Activated CD4-positive, alpha-beta T cell treated with anti-CD3 and anti-CD28 coated beads, Interleukin-2, amount 10 ng/mL, durations not matched to agents 24 days and 14 days (primary cell): ENCODE measurements at places on chromosomes 7 and 10.

- no peaks in the 10 kb centered on the region for H3K36me3 ChIP-seq
- no peak for DNase-seq
- H3K4me3 ChIP-seq: no peak overlapping the region
- H3K27me3 ChIP-seq: no peaks in the 10 kb centered on the region
Observed at GRCh38 chr7:142689439-142690120, 59.7 kb upstream of the PRSS1 start.

DNA sequence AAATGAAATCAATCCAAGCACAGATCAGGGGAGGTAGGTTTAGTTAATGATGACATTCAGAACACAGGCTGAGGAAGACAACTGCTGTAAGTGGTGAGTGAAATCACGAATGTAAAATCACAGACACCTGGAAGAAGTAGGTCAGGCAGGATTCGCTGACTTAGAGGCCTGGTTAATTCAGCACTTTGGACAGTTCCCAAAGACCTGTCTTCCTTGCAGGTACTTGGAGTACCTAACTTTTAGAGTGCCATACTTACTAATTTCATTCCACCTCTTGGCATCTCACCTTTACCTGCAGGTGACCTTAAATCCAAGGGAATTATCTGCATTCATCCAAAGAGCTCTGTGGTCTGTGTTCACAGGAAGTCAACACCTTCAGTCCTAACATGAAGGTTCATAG, 822.3 kb downstream of the PHTF2 start:
- H3K27me3 ChIP-seq: no peaks in the 10 kb centered on the region
- no peaks in the 10 kb centered on the region for H3K4me1 ChIP-seq
- H3K4me3 ChIP-seq: no peak overlapping the region
- DNase-seq: no peak
- no peak overlapping the region for H3K27ac ChIP-seq
- no peaks in the 10 kb centered on the region for H3K36me3 ChIP-seq

GRCh38 chr7:84675633-84676034, 481.0 kb upstream of the SEMA3A start:
- H3K27ac ChIP-seq: no peak overlapping the region
- H3K27me3 ChIP-seq: no peaks in the 10 kb centered on the region
- no peak for DNase-seq
- no peaks in the 10 kb centered on the region for H3K36me3 ChIP-seq
- H3K4me1 ChIP-seq: peaks cover 5% of the 10 kb centered on the region

DNA sequence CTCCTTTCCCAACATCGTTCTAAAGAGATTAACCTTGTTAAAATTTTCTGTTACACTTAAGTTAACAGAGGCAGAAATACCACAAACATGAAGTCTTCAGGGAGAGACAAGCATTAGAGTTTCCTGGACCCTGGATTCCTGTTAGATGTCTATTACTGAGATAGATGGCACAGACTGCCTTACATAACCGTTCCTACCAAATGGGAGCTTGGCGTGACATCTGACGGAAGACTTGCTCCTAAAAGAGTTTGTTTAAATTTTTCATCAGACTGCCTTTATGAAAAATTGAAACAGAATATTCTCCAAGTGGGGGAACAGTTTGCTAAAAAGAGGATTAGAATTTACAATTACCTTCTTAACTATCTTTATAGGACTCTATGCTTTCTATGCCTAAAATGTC, 22.7 kb downstream of the ANK3 start:
- no peaks in the 10 kb centered on the region for H3K4me1 ChIP-seq
- no peaks in the 10 kb centered on the region for H3K27me3 ChIP-seq
- H3K4me3 ChIP-seq: no peak overlapping the region
- no peak for DNase-seq

GRCh38 chr7:6143997-6144396, 112.8 kb downstream of the ANKRD61 start:
- H3K4me3 ChIP-seq: no peak overlapping the region
- H3K27ac ChIP-seq: no peak overlapping the region
- no peak for DNase-seq
- H3K27me3 ChIP-seq: no peaks in the 10 kb centered on the region
- peaks cover 66% of the 10 kb centered on the region for H3K36me3 ChIP-seq
- H3K4me1 ChIP-seq: peaks cover 5% of the 10 kb centered on the region

DNA sequence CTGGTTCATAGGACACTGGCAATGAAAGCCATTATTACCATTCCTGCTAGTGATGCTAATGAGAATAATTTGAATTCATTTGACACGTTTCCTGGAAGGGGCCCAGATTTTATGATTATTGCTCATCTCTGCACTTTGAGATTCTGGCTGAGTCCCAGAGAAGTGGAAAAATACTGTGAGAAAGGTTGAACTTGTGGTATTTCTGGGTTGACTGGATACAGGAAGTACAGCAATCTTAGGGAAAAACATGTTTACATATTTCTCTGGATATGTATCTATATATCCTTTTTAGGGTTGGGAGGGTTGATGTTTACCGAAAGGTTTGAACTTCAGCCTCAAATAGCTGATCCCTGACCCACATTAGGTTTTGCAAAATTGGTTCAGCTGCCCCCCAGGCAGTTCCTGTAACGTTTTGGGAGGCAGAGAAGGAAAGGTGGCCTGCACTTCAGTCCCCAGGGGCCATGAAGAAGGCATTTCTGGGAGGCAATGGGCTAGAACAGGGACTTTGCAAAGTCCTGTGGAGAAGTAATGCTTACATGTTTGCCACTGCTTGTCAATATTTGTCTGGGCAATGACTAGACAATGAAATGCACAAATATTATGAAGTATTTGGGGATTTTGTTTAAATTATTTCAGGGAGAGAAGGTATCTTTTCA, 253.7 kb upstream of the PITRM1 start:
- peaks cover 28% of the 10 kb centered on the region for H3K4me1 ChIP-seq
- H3K27ac ChIP-seq: no peak overlapping the region
- H3K4me3 ChIP-seq: no peak overlapping the region
- peaks cover 10% of the 10 kb centered on the region for H3K27me3 ChIP-seq
- no peak for DNase-seq
